ENCODE measurements at places on chromosomes 5 and 9. TPM values are rescaled to one million over a fixed set of nuclear protein-coding genes. Genes with fewer than 3 reads are reported as not detected.
A peak's percentile ranks its signal among the peaks of the same experiment; 100 is the strongest.

DNA sequence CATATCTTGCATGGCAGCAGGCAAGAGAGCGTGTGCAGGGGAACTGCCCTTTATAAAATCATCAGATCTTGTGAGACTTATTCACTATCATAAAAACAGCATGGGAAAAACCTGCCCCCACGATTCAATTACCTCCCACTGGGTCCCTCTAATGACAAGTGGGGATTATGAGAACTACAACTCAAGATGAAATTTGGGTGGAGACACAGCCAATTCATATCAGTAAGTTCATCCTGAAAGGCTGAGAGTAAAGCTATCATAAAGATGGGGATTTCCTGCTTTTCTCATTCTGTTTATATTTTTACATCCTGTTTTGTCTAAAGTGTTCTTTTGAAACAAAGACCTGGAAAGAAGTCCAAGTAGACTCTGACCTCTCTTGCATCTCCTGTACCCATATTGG, 28.9 kb upstream of the IL33 start:
- DNase-seq: no peak

STPG3 gene
- not detected for total RNA-seq

DNA sequence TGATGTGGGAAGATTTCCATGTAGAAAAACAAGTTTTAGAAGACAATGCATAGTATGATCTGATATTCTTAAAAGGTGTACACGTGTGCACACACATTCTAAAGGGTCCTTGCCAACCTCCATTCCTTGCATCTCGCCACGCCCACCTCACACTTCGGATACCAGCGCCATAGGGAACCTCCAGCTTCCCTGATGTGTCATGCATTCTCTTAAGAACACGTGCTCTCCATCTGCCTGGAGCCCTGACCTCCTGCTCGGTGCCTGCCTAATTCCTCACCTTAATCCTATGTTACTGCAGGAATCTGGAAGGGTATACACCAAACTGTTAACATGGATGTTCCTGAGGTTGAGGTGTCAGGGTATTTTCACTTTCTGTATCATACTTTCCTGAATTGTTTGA, 63.1 kb downstream of the PTCD2 start:
- no peak for DNase-seq

- DNase-seq: no peak
These were observed 17.3 kb downstream of the EXOC3 start for GRCh38 chr5:460273-460625.

DNA sequence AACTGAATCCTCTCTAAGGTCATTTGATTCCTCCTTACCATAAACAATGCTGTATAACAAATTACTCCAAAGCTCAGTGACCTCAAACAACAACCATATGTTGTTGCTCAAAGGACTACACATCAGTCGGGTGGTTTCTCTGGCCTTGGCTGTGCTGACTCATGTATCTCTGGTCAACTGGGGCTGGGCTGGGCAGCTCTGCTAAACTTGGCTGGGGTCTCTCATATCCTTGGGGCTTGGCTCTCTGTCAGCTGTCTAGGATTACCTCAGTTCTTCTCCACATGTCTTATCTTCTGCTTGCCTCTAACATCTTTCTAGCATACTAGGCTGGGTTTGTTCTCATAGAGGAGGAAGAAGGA, 86.4 kb downstream of the GALNT10 start:
- no peak for DNase-seq

OR13C2 gene
- not detected for total RNA-seq

DNA sequence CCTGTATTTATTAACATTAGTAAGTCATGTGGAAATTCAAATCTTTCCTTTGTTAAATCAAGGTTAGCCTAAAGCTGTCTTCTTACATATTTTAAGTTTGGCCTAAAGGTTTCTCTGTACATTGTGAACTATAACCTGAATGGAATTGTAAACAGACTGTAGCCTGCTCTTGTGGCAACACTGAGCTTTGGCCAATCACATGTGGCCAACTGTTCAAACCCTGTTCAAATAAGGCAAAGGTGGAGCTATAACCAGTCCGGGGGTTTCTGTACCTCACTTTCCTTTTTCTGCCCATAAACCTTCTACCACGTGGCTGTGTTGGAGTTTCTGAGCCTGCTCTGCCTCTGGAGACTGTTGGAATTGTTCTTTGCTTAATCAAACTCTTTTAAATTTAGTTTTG, 3.3 kb upstream of the HAPLN1 start:
- DNase-seq: peak; percentile 23

- no peak for DNase-seq
These were observed 39.3 kb downstream of the UBE2D2 start for GRCh38 chr5:139600336-139600949.

GRCh38 chr5:90968319-90968718, 409.7 kb downstream of the ADGRV1 start:
- DNase-seq: no peak

DNA sequence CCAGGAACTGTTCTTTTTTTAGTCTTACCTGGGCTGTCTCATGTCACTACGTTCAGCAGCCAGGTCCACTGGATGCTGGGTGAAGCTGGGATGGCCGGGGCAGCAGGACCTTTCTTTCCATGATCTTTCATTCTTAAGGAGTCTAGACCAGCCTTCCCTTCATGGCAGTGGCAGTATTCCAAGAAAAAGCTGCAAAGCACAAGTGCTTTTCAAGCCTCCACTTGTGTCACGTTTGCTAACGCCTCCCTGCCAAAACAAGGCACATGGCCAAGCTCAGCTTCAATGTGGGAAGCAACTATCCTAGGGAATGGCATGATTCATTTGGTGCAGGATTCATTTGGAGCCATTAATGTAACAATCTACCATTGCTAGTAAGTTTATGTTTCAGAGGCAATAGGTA, 94.8 kb downstream of the RCL1 start:
- DNase-seq: no peak

DNA sequence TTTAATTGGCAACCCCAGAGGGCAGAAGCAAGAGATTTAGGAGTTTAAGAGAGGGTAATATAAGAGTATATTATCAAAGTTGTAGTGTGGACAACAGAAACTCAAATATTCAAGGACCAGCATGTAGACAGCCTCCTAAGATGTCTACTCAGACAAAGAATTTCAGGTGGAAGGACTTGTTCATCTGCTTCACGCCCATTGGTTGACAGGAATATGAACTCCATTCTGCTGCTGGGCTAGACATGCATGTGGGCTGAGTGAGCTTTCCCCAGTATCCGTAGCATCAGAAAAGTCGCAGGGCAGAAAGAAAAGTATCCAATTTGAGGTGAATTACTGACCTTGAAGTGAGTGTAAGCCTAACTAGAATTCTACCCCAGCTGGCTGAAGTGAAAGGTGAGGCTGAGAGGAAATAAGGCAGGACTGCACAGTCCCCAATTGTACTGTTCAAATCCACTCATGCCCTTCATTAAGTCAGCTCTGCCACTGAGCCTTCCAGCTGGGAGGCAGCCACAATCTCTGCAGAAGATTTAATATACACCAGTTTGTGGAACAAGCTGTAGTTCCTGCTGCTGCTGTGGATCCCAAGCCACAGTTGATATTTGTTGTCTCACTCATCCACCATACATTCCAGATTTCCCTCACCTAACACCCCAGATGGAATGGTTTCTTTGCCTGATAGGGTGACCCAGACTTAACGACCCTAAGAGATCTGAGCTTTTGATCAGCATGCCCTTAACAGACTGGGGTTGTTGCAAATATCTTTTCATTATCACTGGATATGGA, 41.2 kb downstream of the PDCD1LG2 start:
- DNase-seq: no peak

CACNA1B gene
- total RNA-seq: not detected

CYSTM1 gene
- total RNA-seq: 177 TPM

- DNase-seq: no peak
These were observed 464.9 kb upstream of the BRINP1 start for GRCh38 chr9:119834064-119834620.

DNA sequence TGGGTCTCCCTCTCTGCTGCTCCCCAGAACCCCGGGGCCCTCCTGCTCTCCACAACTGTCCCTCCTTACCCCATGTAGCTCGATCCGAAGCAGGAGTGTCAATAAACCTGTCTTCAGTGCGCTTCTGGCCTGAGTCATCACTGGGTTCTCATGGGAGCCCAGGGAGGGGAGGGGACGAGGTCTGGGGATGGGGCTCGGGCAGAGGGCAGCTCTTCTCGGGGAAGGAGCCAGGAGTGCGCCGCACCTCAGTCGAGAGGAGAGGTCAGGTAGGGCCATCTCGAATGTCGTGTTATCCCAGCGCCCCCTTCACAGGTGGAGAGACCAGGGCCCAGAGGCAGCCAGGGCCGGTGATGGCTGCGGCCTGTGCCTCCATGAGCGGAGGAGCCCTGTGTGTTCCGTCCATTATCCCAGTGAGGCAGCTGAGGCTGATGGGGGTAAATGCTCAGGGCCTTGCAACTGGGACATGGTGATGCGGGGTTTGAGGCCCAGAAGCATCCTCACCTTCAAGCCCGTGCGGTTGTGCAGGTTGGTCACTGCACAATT, 52.1 kb downstream of the LRSAM1 start:
- DNase-seq: no peak

GRCh38 chr9:71271602-71272001, 150.2 kb upstream of the TRPM3 start:
- DNase-seq: no peak

GRCh38 chr5:150529555-150529954, 21.6 kb downstream of the NDST1 start:
- DNase-seq: no peak

GRCh38 chr5:179668391-179668790, 12.4 kb downstream of the CBY3 start:
- peak; percentile 32 for DNase-seq

PTPN3 gene
- total RNA-seq: 11.3 TPM

PDLIM4 gene
- total RNA-seq: 0.99 TPM

DNA sequence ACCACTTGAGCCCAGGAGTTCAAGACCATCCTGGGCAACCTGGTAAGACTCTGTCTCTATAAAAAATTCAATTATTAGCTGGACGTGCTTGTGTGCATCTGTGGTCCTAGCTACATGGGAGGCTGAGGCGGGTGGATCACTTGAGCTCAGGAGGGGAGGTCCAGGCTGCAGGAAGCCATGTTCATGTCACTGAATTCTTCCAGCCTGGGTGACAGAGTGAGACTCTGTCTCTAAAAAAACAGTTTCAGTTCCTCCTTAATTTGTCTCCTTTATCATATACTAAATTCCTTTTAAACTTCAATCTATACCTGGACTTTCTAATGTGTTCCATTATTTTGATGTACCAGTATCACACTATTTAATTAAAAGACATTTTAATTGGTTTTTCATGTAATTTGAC, 422.2 kb upstream of the TLE4 start:
- DNase-seq: no peak

GRCh38 chr5:96753848-96754247, 53.9 kb downstream of the ERAP1 start:
- DNase-seq: no peak

FRRS1L gene
- not detected for total RNA-seq

GRCh38 chr5:140556438-140556837, 835 bp downstream of the SRA1 start:
- DNase-seq: peak; percentile 30

CKS2 gene
- 139 TPM for total RNA-seq

DNA sequence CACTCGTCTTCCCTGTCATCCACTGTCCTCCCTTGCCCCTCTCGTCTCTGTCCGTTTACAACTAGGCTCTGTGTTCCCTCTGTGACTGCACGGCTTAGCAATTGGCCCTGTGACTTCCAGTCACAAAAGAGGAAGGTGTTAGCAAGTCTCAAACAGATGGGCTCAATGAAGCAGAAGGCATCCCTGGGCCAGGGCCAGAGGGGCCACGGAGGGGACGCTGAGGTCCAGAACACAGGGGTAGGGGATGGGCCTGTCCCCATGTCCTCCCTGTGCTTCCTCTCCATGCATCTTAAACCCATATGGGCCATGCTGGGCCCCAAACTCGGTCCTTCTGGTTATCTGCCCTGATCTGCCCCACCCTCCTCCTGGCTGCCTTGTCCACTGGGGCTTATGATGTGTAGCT, at the start of gene CD72:
Gene CD72, minus strand, starts transcription at position 89 of the 403 bp plus-strand sequence. CDS start 110 bp downstream, outside the sequence.
- DNase-seq: no peak

LMX1B gene
- total RNA-seq: not detected

SVEP1 gene
- not detected for total RNA-seq

DNA sequence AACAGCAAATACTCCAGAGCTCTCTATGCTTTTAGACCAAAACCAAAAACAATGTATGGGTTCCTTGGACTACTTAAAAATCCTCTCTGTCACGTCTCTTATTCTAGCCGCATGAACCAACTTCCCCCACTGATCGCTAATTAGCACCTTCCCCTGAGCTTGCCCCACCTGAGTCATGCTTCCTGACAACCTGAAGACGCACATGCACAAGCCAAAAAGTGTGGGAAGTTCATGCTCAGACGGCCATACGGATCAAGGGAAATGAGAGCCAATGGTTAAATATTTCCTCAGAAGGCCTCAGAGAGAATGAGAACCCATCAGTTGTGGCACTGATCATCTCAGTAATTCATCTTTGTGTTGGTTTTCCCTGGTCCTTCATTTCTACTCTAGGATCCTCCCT, 199.7 kb downstream of the BNC2 start:
- DNase-seq: no peak

PFN3 gene
- total RNA-seq: not detected

ADAMTS12 gene
- total RNA-seq: not detected

- DNase-seq: no peak
These were observed 56.7 kb upstream of the CTNNA1 start for GRCh38 chr5:138696501-138696900.

CEL gene
- total RNA-seq: 0.58 TPM

DNA sequence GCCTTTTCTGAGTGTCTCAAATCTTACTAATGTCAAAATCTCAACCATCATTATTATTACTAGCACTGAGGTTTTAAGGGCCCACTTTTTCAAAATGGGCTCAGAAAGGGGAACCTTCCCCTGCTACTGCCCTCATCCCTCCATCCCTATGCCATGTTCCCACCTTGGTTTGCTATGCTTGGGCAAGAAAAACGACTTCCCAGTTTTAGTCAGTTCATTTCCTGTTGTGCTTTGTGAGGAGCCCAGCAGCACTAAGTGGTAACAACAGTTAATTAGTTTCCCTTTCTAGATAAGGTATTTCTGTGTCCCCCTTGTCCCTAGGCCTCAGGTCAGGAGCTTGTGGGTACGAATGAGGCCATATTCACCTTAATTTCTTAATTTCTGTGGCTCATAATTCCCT, 595.2 kb downstream of the RAB3C start:
- no peak for DNase-seq

DNA sequence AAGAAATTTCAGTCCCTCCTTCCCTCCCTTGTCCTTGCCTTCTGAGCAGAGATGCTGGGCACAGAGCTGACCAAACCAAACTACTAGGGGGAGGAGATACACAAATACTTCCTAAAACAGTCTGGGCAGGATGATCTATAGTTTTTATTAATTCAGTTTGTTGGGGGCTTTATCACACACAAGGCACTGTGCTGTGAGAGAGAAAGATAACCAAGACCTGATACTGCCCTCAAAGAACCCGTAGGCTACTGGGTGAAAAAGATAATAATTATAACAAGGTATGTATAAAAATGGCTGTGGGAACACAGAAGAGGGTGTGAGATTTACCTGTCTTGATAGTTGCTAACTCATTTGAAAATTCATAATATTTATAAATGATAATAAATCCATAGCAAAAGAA, 354.7 kb downstream of the NDUFS4 start:
- DNase-seq: no peak

SLCO4C1 gene
- not detected for total RNA-seq
